Large intestine (tissue), 12 donors: ENCODE measurements at places on chromosomes 5 and 9. TPM values are rescaled to one million over a fixed set of nuclear protein-coding genes. Genes with fewer than 3 reads are reported as not detected.

DNA sequence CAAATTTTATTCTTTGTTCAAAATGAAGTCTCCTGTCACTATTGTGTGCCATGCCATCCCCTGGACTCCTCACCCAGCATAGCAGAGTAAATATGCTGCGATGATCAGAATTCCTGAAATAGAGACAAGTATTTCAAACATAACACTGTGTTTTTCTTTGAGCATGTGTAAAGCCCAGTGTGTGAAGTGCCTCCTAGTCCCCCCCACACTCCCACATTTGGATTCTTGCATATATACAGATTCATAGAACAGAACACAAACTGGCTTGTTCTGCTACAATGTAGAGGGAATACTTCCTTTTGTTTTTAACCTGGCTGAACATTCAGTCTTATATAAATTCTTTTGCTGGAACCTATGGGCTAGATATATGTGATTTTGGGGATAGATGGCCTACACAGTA is 84.9 kb downstream of the NUDT12 start:
- no peak for DNase-seq

DNA sequence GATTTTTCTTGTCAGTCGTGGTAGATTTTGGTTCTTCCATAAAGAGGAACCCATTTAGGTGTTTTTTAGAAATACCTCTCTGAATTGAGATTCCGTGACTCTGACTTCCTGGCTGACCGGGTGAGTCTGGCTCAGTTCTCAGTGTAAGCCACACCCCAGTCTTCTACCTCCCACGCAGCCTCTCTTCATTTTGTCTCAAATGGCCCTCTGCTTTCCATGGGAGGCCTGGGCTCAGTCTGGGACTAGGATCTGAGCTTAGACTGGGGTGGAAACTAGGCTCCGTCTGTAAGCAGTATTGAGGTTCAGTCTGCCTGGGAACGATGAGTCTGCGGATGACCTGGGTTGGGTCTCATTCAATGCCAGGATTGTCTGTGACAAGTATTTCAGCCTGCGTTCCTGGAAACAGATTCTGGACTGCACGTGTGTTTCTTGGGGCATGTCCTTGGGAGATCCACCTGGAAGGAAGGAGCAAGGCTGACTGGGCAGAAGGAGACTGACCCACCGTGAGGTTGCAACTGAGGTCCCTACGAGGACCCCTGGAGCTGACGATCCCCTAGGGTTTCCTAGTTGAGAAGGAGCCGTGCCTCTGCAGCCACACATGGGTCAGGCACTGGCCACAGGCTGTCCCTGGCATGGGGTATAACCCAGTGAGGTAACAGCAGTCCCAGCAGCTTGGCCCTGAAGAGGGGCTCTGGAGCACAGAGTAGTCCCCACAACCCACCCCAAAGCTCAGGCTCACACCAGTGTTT is 12.4 kb upstream of the CRB2 start:
- DNase-seq, result no peak

GRCh38 chr9:100355561-100355960 is 2.8 kb upstream of the TEX10 start:
- no peak for DNase-seq

GRCh38 chr9:133347515-133347984 is 381 bp downstream of the MED22 start:
- DNase-seq, result peak; percentile 77

GRCh38 chr5:8919096-8919495 is 626.8 kb downstream of the SEMA5A start:
- DNase-seq, result no peak

- no peak for DNase-seq
Measured at GRCh38 chr5:78912085-78912771, 72.9 kb downstream of the ARSB start.

- DNase-seq, result peak; percentile 57
Measured at GRCh38 chr9:95157481-95158151, 159.9 kb downstream of the FANCC start.

DNA sequence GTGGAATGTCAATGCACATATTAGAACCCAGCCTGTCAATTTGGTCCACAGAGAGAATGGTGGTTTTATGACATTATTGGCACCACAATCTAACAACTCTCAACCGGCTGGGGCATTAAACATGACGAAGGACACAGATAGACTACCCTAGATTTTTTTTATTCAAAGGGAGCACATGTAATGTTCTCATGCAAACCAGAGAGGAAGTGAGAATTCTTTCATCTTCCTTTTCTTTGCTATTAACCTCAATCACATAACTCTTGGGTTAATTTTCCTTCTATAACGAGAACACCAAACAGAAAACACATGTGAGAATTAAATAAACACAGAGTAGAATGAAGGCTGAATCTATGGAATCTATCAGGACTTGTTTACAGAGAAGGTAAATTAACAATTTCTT is 94.9 kb upstream of the TNC start:
- no peak for DNase-seq

DNA sequence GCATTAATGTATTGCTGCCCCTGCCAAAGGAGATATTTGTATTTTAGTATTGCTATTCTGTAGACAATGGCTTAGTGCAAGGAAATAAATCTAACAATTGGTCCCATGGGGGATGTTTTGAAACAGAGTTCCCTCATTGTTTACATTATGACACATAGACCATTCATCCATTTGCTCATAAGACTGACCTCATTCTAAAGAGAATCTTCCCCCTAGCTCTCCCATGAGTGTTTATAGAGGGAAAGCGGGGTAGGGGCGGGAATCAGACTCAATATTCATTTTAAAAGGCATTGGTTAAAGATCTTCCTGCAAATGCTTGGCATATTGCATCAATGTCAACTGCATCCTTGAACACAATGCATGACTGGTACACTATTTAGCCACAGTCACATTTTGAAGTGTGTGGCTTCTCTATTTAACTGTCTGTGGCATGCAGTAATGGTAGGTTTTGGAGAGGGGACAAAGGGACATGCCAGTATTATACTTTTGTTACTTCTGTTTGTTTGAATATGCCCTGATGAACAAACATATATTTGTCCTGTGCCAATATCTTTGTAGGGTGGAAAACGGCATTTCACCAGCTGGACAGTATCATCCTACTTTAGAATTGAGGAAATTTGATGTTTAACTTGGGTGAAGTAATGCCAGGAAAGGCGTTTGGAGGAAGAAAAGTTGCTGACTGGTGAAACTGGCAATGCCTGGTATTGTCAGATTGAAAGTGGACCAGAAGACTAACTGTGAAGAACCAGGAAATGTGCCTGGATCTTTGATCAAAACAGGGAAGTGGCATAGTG is 84.1 kb upstream of the MEGF10 start:
- no peak for DNase-seq

DNA sequence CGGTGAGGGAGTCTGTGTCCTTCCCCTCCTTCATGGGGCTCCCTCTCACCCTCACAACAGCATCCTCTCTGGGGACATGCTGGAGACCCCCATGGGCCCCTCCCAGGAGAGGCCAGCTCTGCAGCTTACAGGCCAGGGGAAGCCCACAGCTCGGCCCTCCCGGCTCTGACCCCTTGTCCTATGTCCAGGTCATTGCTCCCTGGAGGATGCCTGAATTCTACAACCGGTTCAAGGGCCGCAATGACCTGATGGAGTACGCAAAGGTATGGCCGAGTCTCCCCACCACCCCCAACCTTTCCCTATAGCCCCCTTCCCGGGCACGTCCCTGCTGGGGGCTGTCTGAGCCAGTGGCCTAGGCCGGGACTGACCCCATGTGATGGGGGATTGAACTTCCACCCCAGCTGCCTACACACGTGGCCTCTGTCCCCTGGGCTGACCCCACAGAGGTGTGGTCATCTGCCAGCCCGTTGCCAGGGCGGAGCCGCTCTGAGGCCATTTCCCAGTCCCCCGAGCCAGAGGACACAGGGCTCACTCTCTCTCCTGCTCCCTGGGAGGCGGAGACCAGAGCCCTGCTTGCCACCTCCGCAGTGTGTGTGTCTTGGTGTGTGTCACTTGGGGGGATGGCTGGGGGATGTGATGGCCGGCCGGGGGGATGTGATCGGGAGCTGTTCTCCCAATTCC is 21.9 kb downstream of the ASS1 start:
- DNase-seq, result no peak

DNA sequence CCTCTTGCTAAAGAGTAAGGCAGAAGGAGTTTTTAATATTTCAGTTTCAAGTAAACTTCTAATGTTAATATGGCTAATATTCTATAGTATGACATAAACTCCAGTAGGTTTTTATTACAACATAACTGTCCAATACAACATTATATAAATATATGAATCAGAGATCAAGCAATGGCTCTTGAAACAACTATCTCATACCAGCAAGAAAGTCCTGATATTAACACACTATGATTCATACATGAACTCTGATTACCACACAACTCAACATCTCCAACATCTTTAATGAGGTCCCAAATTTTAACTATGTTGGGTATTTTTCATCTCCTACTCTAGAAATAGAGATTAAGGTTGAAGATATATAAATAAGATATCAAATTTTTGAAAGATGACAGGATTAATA is 878.3 kb downstream of the TLE1 start:
- no peak for DNase-seq

RLN1 gene
- not detected for polyA plus RNA-seq

MEGF9 gene
- polyA plus RNA-seq, result 17.6 TPM

PIP5KL1 gene
- 0.79 TPM for polyA plus RNA-seq

PTGDS gene
- 4.6 TPM for polyA plus RNA-seq

HK3 gene
- polyA plus RNA-seq, result 0.28 TPM
